ENCODE measurements at places on chromosomes 3 and 15.
A peak's percentile ranks its signal among the peaks of the same experiment; 100 is the strongest.

DNA sequence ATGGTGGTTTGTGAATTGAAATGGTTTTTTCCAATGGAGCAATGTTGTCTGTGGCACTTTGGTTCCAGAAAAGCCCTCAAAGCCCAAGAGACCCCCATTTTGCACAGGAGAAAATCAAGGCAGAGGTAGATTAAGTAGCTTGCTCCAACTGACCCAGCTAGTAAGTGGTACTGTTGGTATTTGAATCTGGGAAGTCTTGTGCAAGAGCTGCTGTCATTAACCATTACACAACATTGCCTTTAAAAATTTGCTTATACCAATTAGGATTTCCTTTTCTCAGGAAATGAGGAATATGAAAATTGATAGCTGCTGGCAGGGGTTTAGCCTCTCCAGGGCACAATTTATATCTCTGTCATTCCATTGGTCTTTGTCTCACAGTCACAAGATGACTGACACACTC, 102.4 kb upstream of the UBE3A start:
- DNase-seq = no peak

DNA sequence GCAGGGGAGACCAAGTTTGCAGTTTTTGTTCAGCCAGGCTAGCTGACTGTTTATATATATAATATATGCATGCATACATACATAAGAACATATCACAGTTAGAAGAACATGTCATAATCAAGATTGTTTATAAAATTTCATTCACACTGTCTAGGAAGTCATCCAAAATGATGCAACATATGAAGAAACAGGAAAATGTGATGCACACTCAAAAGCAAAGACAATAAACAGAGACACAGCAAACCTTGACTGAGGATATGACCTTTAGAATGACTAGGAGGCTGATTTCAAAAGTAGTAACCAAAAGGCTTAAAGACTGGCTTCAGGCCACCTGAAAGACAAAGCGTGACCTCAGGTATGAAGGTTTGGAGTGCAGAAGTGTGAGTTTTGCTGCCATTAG, 166.2 kb upstream of the NDN start:
- peak; percentile 6 for DNase-seq

- DNase-seq = no peak
Observed at GRCh38 chr15:41901431-41901830, 7.6 kb upstream of the SPTBN5 start.

DNA sequence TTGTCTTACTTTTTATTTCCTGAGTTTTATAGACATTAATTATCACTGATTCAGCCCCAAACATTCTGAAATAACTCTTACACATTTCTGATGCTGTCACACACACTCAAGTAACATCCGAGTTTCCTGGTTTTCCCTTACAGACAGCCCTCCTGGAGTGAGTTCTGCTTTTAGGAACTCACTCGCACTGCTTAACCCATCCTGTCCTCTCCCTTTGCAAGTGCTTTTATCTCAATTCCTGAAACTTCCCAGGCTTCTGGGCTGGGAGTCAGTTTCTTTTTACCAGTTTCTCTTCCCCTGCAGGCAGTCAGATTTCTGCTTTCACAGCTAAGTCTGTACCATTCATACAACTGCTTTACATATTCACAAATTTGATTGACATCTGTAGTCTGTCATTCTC, 15.6 kb upstream of the SH3GL3 start:
- DNase-seq = no peak

DNA sequence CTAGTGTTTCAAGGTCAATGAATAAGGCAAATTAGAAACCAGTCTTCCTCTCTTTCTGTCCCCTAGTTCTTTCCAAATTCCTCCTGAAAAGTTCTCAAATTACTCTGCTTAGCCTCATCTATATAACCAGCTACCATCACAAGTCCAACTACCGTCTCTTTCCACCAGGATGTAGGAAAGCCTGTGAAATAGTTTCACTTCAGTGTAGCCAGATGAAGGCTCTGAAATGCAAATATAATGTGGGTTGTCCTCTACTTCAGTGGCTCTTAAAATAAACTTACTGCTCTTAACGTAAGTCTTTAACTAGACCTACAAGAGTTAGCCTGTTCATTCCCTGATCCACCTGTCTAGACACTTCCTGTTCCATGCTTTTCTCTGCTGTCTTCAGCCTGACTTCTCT, 827.7 kb downstream of the ROBO1 start:
- no peak for DNase-seq

- DNase-seq = no peak
Observed at GRCh38 chr3:196251918-196252317, 35.6 kb downstream of the SLC51A start.

GRCh38 chr15:52379395-52380106, 83.9 kb upstream of the MYO5C start:
- DNase-seq = no peak

DNA sequence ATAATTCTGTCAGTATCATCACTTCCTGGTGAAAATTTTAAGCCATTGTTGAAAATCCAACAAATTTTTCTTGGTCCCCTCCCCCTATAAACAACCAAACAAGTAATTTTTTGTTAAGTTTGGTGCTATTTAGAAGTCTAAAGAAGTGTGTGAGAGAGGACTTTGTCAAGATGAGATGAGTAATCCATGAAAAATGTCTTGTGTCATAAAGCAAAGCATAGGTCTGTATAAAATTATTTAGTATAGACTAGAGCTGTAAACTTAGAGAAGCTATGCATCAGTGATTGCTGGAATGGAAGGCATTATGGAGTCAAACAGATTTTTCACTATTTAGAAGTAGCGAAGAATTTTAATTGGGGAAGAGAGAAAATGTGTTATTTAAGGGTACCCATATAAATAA, 31.4 kb downstream of the MAPK6 start:
- DNase-seq = peak; percentile 79

DNA sequence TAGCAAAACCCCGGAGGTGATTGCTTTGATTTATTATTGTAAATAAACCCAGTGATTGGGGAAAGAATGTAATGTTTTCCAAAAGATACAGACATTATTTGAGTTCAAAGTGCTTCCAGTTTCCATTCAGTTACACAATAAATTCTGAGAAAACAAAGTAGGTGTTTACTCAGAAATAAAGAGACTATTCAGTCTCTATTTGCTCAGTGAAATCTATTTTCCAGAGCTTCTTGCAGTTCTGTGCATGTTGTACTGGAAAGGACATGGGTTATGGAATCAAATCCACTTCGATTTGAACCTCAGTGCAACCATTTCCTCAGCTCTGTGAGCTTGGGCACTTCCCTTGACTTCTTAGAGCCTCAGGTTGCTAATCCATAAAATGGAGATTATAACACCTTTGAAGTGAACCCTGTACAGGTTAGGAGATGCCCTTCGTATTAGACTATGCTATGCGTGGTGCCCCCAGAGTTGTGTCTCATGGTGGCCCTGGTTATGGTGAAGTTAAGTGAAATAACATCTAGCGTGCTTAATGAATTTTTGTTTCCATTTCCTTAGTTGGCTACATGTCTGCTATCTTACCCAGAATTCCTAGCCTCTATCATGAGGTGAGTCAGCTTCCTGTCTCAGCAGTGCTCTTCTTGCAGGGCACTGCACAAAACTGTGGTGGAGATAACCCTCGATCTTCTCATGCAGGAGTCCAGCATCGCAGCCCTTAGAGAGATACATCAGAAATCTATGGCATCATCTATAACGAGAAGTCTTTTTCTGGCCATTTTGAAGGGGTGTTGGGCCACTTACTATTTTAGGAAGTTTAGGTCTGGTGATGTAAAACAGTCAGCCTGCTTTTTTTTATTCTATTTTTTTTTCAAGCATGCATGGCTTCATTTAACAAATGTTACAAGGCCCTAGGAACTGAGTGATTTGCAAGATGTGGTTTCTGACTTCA, 97.7 kb downstream of the RPL39L start:
- DNase-seq = peak; percentile 44

- DNase-seq = no peak
Observed at GRCh38 chr15:59244337-59244736, 37.7 kb downstream of the LDHAL6B start.

DNA sequence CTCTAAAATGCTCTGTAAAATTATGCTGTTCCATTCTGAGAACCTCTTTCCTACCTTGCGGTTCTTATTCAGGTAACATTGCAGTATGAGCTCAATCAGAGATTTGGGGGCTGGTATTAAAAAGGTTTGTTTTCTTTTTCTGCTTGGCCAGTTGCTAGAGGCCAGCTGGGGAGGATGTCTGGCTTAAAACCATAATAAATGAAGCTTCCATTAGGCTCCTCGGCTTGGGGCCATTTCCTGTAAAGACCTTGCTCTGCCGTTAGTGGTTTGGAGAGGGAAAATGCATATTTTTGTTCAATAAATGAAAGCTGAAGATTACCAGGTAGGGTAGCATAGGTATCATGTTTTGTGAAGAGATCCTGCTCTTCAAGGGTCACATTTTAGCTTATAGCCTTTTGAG, 55.2 kb downstream of the MCTP2 start:
- DNase-seq = no peak

- peak; percentile 79 for DNase-seq
Observed at GRCh38 chr3:73401059-73401458, 223.7 kb downstream of the PDZRN3 start.

- no peak for DNase-seq
Observed at GRCh38 chr15:89648106-89649012, 6.9 kb downstream of the KIF7 start.

DNA sequence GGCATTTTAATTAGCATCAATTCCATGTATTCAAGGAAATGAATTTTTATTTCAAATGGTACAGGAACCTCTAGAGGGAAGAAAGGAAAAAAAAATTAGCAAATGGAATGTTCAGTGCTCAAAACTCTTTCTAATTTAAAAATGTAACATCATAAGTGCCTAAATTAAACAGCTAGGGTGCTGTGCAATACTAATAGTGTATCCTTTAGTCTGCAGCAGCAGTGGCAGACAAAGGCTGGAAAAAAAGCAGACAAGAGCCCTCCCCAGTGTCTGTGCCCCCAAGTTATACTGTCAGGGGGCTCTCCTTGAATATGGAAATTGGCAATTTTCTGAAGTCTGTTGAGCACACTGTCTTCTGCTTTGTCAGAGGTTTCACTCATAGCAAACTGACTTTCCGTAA, 159.5 kb downstream of the CLSTN2 start:
- no peak for DNase-seq

DNA sequence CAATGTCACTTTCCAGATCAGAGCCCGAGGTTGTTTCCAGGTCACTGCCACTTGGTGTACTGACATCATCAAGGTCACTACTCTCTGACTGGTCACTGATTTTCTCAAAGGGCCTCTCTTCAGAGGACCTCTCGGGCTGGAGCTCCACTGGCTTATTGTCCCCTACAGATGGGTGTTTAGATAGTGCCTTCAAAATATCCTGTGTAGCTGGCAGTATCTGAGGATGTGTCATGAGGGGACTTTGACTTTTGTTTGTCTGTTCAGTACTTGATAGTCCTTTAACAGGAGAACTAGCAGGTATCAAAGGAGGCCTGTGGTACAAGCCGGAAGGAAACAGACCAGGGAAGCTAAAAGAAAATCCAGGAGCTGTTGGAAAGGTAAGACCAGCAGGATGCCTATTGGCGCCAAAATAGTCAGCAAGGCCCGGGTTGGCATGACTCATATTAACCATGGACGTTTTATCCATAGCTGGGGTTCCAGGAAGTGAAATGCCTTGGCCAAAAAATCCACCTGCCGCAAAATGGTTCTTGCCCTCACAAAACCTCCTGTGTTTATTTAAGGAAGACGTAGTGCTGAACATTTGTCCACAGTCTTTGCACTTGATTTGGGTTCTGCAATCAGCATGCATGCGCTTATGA, 547.3 kb downstream of the MECOM start:
- DNase-seq = no peak

GRCh38 chr3:121152573-121152972, 244.6 kb downstream of the STXBP5L start:
- peak; percentile 15 for DNase-seq

DNA sequence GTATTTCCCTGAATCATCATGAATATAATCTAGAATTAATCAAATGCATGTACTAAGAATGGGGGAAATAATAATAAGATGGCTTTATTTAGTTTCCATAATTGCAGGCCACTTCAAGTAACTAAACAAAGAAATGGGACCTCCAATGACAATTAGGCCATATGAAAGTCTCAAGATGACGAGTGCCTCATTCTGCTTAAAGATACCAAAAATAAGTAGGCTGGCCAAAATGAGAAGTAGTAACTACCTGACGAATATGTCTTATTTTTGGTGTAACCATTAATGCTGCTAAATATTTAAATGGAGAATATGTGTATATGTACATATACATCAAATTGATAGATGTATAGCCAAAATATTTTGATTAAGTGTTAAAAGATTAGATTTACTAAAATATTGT, 932.6 kb downstream of the EPHA3 start:
- no peak for DNase-seq

DNA sequence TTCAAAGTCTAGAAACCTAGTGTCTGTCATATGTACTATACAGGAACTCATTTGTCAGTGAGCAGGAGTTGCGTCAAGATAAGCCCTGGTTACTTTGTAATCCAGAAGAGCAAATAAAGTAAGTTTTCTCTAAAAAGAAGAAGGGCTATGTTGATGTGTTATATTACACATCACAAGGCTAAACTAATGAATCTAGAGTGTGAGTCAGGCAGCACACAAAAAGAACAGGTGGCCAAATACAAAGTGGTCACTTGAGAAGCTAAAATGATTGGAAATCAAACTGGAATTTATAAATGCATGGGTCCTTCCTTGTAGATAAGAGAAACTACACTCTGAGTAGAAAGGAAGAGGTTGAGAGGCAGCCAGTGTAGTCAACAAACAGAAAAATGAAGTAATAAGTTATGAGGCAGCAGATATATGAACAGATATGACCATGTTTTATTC, 771.6 kb downstream of the DIPK2A start:
- no peak for DNase-seq

DNA sequence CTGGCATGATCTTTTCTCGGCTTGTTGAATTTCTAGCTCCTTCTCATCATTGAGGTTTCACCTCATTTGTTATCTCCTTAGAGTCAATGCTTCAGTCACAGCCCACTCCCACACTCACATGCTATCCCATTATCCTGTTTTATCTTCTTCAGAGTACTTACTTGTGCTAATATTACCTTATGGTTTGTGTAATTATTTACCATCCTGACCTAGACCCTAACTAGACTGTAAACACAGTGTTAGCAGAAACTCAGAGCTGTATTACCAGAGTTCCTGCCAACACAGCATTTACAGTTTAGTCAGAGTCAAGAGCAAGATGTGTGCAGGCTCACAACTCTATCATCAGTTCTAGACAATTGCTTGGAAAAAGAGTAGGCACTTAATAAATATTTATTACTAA, 144.7 kb downstream of the OTOL1 start:
- no peak for DNase-seq

DNA sequence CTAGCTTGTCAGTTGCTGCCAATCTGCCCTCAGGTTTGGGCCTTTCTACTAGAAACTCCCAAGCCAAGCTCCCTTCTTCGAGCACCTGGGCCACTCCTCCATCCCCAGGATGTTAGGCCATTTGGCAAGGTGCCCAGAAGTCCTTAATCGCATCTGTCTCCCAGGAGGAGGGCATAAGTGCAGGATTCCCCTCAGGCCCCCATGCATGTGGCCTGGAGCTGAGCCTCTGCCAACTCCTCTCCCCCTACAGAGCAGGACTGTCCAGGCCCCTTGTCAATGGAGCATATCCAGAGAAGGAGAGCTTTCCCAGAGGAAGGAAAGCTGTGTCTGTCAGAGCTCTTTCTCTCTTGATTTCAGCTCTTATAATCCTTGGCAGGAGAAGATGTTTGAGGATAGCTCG, 182.6 kb upstream of the ROPN1 start:
- no peak for DNase-seq
